ENCODE measurements at places on chromosomes 5 and 9.

DNA sequence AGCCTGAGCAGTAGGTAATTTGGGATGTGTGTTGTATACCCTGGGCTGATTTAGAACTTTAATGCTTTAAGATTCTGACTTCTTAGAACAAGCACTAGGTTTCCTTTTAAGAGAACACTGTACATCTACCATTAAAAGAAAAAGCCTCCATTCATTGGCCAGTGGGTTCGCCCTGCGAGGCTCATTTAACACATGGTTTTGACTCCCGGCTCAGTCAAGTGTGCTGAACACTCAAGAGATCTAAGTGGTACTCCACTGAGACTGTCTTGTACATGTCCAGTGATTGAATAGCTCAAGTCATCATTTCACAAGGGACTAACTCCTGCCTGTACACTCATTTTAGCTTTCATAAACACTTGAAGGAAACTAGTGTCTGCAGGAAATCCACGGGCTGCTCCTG is 3.9 kb downstream of the FUBP3 start:
- DNase-seq: no peak

DNA sequence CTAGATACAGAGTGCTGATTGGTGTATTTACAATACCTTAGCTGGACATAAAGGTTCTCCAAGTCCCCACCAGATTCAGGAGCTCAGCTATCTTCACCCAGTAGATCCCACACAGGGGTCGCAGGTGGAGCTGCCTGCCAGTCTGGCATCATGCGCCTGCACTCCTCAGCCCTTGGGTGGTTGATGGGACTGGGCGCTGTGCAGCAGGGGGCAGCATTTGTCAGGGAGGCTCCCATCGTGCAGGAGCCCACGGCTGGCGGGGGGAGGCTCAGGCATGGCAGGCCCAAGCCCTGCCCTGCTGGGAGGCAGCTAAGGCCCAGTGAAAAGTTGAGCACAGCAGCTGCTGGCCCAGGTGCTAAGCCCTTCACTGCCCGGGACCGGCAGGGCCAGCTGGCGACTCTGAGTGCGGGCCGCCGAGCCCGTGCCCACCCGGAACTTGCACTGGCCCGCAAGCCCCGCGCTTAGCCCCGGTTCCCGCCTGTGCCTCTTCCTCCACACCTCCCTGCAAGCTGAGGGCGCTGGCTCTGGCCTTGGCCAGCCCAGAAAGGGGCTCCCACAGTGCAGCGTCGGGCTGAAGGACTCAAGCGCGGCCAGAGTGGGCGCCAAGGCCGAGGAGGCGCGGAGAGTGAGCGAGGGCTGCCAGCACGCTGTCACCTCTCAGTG is 314.1 kb upstream of the ATP10B start:
- DNase-seq: no peak

DNA sequence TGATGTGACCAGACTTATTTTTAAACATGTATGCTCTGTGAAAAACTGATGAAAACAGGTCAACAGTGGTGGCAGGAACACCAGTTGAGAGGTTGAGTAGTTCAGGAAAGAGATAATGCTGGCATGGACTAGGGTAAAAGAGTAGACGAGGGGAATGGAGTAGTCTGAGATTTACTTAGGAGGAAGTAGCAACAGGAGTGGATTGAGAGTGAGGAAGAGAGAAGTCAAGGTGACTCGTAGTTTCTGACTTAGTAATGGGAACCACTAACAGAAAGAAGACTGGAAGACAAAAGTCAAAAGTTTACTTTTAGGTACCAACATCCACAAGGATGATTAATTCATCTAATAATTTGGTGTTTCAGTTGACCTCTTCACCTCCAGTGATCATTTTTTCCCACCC is 3.6 kb downstream of the SRA1 start:
- DNase-seq: no peak

DNA sequence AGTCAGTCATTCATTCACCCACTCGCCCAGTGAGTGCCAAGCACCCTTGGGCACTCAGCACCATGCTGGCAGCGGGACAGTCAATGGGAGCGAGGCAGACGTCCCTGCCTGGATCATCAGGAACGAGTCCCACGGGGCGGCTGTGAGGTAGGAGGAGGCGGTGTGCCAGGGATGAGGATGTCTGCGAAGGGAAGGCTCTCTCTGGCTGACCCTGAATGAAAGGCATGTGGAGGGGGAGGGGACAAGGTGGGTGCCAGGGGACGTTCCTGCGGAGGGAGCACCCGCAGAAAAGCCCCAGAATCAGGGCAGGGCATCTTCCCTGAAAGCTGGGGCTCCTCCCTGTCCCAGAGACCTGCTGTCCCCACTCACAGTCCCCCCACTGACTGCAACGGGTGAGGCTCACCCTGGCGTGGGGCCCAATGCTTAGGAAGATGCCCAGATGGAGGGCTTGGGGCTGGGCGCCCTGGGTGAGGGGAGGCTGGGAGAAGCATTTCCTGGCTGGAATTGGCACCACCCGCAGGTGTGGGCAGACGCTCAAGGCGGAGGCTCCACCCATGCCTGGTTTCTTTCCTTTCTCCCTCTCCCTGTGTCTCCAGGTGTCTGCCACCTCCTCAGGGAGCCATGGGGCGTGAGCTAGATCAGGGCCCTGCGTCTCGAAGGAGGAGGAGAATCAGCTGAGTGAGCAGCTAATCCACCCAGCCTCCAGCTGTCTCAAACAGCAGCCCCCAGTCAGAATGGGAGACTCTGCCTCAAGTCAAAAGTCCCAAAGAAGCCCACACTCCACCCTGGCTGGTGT is 179.0 kb upstream of the PPP1R26 start:
- DNase-seq: peak; percentile 30

DNA sequence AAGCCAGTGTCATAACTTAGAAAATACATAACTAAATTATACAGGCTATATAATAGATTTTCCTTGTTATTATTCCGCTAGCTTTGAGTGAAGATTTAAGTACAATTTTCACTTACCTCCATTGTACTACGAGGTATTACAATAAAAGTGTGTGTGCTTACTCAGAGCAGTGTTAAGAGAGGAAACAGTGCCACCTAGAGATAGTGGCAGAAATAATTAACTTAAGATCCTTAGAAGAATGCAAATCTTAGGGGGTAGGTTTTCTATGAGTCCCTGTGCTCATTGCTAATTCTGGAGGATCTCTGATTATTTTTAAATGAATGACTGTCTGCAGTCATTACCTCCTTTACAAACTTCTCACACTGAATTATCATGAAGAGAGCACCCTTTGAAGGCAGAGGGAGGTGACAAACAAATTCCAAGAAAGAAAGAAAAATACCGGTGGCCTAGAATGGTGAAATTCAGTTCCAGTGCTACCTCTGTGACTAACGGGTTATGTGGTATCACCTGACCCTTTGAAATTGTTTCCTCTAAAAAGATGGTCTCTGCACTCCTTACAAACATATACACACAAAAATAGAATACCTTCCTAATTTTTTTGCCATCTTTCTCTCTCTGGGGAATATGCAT is 379.8 kb downstream of the TRIM36 start:
- no peak for DNase-seq

- DNase-seq: no peak
These were observed 144.5 kb upstream of the FTMT start for GRCh38 chr5:121707178-121707577.

DNA sequence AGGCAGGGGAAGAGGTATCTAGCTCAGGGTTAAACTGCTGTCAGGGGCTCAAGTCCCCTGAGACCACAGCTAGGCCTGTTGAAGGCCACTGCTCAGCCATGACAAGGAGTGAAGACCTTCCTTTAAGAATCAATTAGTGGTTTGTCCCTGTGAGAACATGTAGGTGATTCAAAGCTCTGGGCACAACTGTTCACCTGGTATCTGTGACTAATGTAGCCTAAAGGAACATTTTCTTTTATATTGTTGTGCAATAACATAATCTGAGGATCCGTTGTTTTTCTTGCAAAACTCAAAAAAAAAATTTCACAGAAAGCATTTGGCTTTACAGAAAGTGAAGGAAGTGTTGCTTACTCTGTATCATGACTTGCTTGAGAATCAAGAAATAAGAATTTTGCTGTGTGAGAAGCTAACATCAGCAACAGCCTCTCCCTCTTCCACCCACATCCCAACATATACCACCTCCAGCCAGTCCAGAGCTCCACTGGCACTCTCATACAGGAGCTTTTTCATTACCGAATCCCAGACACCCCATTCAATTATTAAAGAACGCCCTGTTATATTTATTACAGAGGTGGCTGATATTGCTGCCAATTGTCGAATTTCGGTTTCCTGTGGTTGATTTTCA is 807.0 kb downstream of the TLE4 start:
- DNase-seq: no peak

DNA sequence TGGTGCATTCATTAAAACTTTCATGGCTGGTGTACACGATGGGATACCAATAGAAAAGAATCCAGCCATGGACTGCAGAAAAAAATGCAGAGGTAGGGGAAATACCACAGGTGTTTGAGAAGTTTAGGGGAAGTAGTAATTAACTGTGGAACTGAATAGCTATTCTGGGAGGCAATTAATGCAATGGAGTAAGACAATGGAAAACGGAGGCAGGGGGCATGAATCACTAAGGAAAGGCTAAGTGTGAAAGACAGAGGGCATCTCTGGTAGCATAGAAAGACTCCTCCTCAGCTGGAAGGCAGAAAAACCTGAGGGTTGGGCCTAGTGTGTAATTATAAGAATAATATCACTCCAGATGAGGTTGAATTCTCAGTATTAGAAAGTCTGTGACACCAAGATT is 30.9 kb upstream of the NPR3 start:
- DNase-seq: no peak

- no peak for DNase-seq
These were observed 200.1 kb downstream of the MCTP1 start for GRCh38 chr5:95084757-95085156.

GRCh38 chr9:117511852-117512481 is 97.1 kb upstream of the ASTN2 start:
- DNase-seq: no peak

DNA sequence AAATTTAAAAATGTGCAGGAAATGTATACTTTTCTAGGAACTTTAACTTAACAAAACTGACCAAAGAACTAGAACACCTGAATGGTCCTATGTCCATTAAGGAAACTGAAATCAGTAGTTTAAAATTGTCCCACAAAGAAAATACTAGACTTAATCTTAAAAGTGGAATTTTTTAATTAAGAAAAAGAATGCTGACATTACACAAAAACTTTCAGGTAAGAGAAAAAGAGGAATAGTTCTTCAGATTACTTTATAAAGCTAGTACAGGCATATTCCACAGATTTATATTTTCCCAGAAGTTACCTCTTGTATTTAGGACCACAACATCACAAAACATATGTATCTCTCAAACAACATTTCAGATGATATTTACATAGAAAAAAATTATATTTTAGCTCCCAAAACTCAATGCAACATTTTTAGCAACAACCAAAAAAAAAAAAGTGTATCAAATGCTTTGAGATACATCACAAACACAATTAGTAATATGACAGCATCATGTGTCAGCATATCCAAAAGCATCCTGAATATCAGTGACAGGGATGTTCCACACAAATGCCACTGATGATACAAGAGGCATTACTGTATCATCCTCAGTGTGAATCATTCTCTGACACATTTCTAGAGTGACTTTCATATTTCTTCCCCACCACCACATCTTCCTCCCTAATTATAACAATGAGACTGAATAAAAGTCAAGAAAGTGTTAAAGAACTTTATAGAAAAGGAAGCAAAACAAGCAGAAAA is 264.0 kb downstream of the EPB41L4A start:
- DNase-seq: no peak

GRCh38 chr9:33794560-33794959 is 801 bp upstream of the PRSS3 start:
- no peak for DNase-seq

GRCh38 chr9:85960688-85961093 is 19.7 kb downstream of the NAA35 start:
- peak; percentile 51 for DNase-seq
